GOT3 (cell line): ENCODE measurements at places on chromosomes 6 and 20.

DNA sequence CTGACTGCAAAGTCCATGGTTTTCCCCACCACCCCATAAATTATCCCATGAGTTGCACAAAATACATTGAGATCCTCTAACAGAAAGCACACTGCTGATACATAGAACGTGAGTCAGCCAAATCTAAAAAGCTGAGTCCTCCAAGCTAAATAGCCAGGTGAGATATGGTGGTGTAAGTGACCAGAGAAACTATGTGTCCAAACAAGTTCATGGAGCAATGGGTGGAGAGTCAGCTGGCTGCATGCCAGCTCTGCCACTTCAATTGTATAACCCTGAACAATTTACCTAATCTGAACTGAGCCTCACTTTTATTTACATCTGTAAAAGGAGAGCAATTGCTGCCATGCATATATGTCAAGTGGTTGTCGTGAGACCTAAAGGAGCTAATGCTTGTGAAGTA is 9.7 kb downstream of the SNAP25 start:
- DNase-seq: no peak

GRCh38 chr6:25399885-25400284 is 120.7 kb downstream of the CARMIL1 start:
- no peak for DNase-seq

DNA sequence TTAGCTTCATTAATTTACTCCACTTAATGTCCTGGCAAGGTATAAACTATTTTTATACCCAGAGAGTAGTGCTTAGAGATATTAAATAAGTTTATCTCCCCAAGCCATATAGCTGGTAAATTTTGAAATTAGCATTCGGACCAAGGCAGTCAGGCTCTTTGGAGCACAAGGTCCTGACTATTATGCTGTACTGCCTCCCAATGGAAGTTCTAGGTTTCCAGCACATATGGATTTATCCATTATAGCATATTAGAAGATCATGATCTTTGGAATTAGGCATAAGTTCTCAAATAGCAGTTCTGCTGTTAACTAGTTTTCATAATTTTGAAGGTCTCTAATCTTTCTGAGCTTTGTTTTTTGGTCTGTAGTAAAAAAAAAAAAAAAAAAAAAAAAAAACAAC is 835.3 kb upstream of the EPHA7 start:
- no peak for DNase-seq

GRCh38 chr20:57465943-57466342 is 59.0 kb downstream of the CTCFL start:
- no peak for DNase-seq

DNA sequence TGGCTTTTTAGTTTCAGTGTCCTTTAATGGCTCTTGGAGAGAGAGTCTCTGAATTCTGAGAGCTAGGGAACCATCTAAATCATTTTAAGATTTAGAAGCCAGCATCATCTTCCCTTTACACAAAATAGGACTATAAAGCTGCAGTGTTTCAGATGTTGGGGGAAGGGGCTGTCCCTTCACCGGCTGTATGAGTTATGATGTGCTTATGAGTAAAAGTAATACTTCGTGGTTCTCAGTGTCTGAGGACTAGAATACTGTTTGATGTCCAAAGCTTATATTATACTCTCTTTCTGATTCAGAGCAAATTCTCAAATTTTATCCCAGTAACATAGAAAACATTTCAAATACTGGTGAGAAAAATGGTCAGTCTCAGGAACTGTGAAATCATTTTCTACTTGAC is 63.5 kb upstream of the FAM8A1 start:
- DNase-seq: no peak

DNA sequence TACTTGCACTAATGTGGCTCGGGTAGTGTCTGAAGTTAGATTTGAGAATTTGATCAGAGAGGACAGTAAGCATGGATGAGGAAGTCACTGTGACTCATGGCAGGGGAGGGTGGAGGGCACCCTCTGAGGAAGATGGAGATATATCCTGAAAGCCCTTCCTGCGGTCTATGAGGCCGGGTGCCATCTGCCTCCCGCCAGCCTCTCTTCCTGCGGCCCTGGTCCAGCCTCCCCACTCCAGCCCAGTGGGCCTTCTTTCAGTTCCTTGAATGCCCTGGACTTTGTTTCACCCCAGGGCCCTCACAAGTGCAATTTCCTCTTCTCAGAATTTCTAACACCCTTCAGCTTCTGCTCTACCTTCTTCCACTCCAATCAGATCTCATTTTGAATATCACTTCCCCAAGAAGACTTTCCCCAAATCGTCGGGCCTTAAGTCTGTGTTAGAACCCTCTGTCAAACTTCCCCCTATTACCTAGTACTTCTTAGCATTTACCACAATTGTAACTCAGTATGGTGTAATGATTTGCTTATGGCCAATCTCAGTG is 20.2 kb upstream of the TNFAIP3 start:
- DNase-seq: no peak

- DNase-seq: no peak
Observed at GRCh38 chr6:101489456-101489855, 95.9 kb downstream of the GRIK2 start.

GRCh38 chr6:1242446-1242845 is 69.5 kb upstream of the FOXQ1 start:
- no peak for DNase-seq
